ENCODE measurements at places on chromosomes 5 and 9.

- DNase-seq: no peak
Observed at GRCh38 chr5:112653638-112654205, 84.0 kb upstream of the APC start.

DNA sequence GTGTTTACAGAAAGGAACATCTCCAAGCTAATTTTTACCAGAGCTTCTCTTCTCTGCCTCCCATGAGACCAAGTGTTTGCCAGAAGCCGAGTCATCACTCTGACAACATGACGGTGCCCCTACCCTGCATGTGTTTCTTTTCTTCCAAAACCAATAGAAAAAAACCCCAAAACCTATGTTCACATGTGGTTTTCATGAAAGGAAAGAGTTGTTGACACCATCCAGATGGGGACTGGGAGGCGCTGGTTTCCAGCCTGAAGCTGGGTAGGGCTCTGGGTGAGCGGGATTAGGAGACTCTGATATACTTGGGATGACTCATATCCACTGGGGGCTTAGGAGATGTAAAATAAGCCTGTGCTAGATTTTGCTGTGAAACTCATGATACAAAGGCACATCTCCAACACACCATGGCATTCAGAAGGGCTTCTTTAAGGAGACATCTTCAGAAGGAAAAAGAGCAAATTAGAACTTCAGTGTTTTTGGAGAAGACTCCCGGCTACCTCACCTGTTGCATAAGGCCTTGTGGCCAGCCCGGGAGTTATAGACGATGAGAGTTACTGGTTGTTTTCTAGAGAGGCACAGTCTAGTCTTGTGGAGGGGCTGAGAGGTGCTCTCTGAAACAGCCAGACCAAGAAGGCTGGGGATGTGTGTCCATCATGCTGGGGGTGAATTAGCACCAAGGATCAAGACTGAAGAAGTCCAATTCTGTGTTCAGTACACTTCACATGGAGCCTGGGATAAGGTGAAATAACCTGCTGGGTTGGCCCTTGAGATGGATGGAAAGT, 108.9 kb upstream of the LHFPL2 start:
- DNase-seq: no peak

DNA sequence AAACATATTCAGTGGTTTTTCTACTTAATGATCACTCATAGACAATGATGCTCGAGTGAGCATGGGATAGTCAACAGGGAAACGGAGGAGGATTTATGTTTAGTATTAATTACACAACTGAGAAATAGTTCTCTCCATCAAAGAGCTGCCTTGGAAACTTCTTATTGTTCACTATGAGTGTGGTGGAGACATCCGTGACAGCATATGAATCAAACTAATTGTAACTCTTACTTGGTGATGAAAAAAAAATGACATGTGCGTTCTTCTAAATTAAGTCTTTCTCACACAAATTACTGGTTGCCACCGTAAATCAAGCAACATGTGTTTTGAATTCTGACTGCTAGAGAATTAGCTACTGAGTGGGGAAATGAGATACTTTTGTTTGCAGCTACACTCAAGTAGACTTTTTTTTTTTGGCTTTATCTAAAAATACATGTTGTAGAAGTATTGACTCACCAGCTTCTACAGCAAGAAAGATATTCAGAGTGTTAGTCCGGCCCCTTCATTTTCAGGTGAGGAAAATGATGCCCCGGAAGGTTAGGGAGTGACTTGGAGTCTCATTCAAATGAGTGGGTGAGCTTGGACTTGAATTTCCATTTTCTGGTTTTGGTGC, 179.4 kb downstream of the CFAP90 start:
- DNase-seq: no peak

GRCh38 chr5:127609011-127609410, 39.9 kb upstream of the CTXN3 start:
- no peak for DNase-seq

DNA sequence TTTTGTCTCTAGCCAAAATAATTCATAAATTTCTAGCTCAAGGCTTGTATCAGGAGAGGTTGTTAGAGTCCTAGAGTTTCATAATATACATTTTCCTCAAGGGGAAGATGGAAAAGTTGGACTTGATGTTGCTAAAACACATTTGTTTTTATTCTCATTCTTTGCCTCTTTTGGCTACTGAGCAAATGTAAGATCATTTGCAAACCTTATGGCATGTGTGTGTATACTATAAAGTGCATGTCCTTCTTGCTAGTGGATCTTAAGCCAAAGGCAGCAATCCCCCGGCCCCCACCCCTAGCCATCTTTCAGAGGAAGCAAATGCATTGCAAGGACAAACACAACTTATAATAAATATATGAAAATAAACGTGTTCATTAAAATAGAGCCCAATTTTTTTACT, 43.0 kb downstream of the ADAMTSL1 start:
- DNase-seq: no peak

DNA sequence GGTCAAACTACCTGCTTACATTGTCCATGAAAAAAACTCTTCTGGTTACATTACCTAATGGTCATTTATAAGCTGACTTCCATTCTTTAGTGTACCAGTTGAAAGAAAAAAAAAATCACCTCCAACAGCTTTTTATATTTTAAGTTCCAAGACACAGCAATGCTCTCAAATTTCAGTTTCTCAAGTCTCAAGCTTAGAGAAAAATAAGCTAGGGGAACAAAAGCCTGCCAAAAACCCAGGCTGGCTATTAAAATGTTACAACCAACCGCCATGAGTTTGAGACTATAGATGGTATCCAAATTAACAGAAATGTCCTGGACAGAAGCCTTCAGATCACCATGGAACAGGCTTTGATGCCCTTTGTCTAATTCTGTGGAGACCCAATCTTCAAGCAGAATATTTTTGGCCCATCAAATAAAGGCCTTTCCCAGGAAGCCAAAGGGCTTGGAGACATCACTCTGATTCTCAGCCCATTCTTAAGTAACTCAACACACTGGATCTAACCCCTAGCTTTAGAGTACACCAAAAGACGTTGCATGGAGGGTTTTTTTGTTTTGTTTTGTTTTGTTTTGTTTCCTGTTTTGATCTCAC, 343.7 kb downstream of the GLIS3 start:
- no peak for DNase-seq

- DNase-seq: no peak
Observed at GRCh38 chr9:111095441-111095840, 57.2 kb upstream of the LPAR1 start.

DNA sequence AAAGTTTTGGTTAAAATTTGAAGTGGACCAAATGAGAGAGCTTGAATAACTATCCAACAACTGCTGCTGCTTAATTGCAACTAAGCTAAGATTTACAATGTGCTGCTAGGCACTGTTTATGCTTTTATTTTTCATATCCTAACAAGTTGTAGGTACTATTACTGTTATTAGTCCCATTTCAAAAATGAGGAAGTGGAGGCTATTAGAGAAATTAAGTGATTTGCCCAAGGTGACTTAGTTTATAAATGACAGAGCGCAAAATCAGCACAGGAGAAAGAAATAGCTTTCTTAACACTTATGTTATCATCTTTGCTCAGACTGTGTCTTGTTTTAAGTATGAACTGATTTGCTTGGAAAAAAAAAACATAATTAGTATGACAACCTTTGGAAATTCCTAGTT, 23.1 kb downstream of the WDR36 start:
- no peak for DNase-seq

- no peak for DNase-seq
Observed at GRCh38 chr9:137163365-137163715, 6.5 kb downstream of the LRRC26 start.

GRCh38 chr5:166340039-166340438, 1951.4 kb upstream of the WWC1 start:
- DNase-seq: no peak

All from stimulated activated CD8-positive, alpha-beta memory T cell treated with anti-CD3 and anti-CD28 coated beads, Interleukin-12 subunit alpha, Interleukin-12 subunit beta, amount 100 ng/mL, for 4 hours (primary cell).